RCC 7860 (cell line): ENCODE measurements at places on chromosomes 1 and 21.

- no peak for DNase-seq
Observed at GRCh38 chr1:67405473-67406245, 24.5 kb downstream of the SERBP1 start.

- peak; percentile 34 for DNase-seq
Observed at GRCh38 chr1:184889902-184890301, 84.4 kb downstream of the NIBAN1 start.

- DNase-seq = no peak
Observed at GRCh38 chr21:41006636-41007035, 159.7 kb upstream of the DSCAM start.

- no peak for DNase-seq
Observed at GRCh38 chr1:109113590-109114341, at the start of gene ELAPOR1. Gene ELAPOR1, plus strand, starts transcription at chr1:109114115. Its CDS starts 69 bp downstream, at chr1:109114184.

- DNase-seq = no peak
Observed at GRCh38 chr21:38678827-38679226, 126.9 kb upstream of the ETS2 start.

- peak; percentile 89 for DNase-seq
Observed at GRCh38 chr1:161216945-161217712, 2.0 kb downstream of the FCER1G start.

GRCh38 chr1:33635336-33636012 is 163.0 kb downstream of the ZSCAN20 start:
- DNase-seq = no peak

GRCh38 chr1:105243969-105244368 is 1494.3 kb downstream of the AMY1C start:
- no peak for DNase-seq

DNA sequence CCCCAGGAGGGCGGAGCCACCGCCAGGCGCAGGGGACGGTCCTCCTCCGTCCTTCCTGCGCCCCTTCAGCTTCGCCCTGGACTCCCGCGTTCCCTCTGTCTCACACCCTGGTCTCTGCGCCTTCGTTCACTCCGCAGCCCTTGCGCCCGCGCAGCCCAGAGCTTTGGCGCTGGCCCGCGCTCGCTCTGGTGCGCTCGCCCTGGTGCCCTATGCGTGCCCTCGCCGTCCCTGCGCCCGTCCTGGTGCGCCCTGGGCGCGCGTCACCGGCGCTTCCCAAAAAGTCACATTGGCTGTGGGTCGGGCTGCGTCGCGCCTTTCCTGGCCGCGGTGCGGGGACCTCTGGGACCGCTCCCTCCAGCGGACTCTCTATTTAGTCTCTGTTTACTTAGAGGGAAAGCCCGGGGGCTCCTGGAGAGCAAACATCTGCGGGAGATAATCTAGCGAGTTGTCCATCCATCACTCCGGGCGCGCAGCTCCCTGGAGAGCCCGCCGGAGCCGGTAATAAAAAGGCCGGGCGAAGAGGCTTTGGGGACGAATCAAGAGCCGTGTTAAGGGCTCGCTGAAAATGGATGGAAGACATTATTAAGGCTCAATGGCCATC is 178.6 kb downstream of the PRDM16 start:
- no peak for DNase-seq

GRCh38 chr1:30764939-30765555 is 7.5 kb upstream of the LAPTM5 start:
- no peak for DNase-seq

DNA sequence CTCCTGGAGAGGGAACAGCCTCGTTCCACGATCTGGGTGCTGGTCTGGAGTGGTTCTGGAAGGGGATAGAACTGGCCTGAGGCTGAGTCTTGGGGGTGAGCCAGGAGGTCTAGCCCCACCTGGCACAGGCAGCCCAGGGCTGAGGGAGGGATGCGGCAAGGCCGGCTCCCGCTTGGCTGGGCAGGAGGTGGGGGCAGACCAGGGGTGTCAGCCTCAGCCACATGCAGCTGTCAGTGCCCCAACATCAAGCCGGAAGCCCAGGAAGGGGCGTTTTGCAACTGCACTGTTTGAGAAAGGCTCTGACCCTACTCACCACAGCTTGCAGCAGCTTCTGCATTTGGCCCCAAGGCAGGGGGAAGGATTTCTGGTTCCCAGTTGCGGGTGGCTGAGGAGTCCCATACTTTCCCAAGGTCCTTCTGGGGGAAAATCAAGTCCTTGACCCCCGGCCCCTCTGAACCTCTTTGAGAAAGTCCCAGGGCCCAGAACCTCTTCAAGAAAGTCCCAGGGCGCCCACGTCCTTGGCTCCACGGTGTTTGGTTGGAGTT is 2.0 kb downstream of the EFHD2 start:
- DNase-seq = no peak

GRCh38 chr1:63782982-63783381 is 9.2 kb downstream of the ROR1 start:
- DNase-seq = no peak

- DNase-seq = no peak
Observed at GRCh38 chr1:53981220-53981619, 35.1 kb downstream of the LRRC42 start.

GRCh38 chr1:119467857-119468668 is 38.9 kb upstream of the HSD3B1 start:
- no peak for DNase-seq

DNA sequence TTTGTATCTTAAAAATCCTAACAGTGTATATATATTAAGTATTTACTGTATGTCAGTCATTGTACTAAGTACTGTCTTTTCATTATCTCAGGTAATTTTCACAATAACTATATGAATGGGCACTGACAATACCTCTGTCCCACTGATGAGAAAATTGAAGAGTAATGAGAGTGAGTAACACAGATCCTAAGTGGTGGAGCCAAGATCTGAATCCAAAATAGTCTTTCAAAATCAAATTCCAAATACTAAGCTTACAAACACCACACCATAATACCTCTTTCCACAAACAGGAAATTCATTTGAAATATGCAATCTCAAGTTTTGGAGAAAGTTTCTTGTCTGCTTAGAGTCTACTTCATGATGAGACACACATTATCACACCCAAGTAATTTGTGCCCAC is 105.9 kb upstream of the EDEM3 start:
- no peak for DNase-seq

DNA sequence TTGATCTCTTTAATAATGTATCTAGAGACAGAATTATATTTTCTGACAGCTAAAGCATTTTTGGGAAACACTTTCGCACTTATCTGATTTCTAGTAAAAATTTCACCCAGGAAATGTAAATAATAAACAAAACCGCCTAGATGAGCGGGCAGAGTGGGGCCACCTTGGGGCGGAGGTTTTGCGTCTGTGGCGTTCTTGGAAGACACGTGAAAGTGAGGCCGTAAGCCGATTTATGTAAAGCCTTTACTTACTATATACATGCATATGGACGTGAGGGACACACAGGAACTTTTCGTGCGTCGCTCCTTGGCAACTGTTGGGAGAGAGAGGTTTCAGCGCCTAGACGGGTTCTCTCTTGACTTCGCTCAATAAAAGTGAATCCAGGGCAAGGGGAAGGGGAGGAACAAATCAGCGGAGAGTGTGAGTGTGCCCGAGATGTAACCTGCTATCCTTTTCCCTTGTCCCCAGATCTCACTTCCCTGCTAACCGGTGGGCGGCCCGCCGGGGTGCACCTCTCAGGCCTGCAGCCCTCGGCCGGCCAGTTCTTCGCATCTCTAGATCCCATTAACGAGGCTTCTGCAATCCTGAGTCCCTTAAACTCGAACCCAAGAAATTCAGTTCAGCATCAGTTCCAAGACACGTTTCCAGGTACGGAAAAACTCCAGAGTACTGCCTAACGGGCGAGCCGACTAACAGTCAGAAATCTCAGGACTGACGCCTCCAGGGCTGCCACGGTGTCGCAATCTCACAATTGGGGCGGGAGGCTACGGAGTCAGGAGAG is 1.7 kb downstream of the HLX start:
- no peak for DNase-seq

- no peak for DNase-seq
Observed at GRCh38 chr1:220685879-220686278, 4.3 kb upstream of the C1orf115 start.

DNA sequence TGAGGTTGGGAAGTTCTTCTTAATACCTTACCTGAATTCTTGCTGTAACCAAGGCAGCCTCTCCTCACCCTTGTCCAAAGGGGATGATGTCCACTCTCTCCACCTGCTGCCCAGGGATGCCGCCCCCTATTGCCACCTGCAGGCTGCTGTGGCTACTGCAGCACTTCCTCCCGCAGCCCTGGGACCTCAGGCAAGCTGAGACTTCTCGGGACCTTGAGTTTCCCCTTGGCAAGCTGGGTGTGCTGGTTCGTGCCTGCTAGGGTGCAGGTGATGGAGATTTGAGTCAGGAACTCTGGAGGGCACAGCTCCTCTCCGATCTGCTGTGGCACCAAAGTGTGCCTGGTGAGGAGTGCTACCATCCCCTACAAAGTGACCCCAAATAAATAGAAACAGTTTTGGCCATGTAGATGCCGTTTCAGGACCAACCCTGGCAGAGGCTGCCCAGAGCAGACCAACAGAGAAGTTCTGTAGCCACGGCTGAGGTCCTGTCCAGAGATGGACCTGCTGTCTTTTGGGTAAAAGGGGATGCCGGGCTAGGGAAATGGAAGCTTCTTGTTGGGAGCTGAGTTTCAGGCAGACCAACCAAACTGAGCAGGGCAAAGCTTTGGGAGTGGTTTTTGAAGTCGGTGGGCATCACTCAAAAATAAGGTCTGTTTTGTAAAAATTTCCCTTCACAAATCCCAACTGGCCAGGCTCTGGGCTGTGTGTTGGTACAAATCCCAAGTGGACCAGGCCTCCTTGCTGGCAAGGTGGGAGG is 31.7 kb downstream of the RUNX3 start:
- DNase-seq = no peak

GRCh38 chr1:184988506-184988905 is 14.2 kb upstream of the NIBAN1 start:
- DNase-seq = no peak

DNA sequence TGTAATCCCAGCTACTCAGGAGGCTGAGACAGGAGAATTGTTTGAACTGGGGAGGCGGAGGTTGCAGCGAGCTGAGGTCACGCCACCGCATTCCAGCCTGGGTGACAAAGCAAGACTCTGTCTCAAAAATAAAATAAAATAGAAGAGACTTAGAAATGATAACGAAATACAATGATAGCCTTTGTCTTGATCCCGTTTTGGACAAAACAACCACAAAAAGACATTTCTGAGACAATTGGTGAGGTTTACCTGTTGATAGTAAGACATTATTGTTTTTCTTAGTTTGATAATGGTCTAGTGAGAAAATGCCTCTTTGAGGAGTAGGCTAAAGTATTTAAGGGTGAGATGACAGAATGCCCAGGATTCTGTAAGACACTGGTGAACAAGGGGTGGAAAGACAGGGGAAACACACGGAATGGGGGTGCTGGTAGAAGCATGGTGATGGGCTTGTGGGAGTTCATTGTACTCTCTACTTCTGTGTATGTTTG is 11.9 kb upstream of the SHE start:
- no peak for DNase-seq

GRCh38 chr1:165345502-165345901 is 11.0 kb downstream of the LMX1A start:
- no peak for DNase-seq

DNA sequence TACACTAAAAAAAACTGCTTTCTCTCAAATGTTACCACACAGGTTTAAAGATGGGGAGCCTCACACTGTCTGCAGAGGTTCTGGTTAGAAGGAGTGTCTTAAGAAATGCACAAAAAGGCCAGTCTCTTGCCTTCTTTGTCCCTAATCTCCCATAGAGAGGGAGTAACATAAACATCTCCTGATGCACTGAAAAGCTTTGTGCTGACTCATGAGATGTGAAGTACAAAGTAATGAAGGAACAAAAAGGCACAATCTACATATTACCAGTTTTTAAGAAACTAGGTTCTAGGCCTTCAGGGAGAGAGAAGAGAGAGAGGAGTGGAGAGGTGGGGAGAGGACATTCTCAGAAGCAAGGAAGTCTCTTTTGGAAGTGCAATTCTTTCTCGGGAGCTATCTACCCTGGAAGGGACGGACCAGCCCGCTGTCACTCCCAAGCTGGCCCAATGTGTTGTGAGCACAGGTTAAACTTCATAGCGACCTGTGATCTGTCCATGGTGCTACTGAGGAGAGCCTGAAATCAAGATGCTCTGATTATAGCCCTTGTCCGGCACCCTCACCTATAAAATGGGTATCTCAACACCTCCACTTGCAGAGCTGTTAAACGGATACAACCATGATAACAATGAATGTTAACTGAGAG is 458.1 kb downstream of the DISC1 start:
- DNase-seq = no peak

DNA sequence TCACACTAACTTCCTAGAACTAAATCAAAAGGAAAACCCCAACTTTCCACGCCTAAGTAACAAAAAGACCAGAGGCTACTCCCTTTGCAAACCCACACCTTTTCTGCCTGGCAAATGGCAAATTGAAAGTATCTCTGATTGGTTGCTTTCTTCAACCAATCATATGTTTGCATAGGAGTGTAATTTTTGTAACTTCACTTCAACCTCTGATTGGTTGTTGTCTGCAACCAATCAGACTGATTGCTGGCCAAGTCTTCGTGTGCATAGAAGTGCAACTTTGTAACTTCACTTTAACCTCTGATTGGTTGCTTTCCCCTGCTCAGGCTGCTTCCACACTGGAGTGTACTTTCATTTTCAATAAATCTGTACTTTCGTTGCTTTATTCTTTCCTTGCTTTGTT is 36.9 kb upstream of the PADI2 start:
- DNase-seq = no peak

DNA sequence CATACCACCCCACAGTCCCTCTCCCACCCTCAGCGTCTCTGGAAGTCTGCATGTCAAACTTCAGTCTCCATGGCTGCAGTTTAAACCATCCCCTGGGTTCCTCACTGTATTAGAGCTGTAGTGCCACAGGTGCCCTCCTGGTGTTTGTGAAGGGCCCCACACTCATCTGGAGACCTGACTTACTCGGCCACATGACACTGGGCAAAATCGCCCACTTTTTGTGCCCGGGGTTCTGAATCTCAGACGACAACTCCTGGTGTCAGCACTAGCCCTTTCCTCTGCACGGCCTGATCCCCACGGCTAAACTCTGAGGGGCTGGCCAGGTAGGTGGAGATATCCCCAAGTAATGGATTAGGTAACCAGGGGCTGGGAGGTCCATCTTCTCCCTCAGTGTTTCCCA is 6.5 kb downstream of the INKA2 start:
- no peak for DNase-seq

DNA sequence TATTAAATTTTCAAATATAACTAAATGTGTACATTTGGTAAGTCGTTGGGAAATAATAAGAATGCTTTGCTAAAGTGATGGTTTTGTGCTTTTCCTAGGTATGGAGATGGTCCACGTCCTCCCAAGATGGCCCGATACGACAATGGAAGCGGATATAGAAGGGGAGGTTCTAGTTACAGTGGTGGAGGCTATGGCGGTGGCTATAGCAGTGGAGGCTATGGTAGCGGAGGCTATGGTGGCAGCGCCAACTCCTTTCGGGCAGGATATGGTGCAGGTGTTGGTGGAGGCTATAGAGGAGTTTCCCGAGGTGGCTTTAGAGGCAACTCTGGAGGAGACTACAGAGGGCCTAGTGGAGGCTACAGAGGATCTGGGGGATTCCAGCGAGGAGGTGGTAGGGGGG is 47.8 kb downstream of the DHX9 start:
- no peak for DNase-seq

GRCh38 chr1:30872033-30872947 is 36.3 kb downstream of the SDC3 start:
- DNase-seq = no peak
